ENCODE measurements at places on chromosomes 2 and 18.
A peak's percentile ranks its signal among the peaks of the same experiment; 100 is the strongest.

DNA sequence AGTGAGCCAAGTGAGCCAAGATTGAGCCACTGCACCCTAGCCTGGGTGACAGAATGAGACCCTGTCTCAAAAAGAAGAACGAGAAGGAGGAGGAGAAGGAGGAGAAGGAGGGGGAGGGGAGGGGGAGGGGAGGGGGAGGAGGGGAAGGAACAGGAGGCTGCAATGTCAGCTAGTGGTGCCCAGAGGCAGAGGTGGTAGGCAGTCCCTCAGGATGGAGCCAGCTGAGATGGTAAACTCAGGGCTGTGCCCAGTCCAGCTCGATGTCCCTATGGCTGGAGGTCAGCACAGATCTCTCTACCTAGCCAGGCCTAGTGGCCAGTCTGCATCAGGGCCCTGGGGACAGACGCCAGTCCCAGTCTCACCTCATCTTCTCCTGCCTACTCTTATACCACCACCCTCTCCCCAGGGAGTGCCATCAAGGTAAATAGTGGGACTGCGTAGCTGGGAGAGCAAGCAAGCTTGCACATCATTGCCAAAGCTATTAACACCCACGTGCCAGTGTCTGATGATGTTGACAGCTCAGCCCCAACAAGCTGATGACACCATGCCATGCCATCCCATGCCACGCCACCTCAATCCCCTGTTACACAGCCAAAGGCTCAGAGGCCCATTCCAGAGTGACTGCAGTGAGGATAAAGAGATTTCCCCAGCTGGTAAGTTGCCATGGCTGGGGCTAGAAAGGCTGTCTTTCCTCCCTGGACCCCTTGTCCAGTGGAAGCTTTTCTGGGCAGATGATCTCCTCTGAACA lies 7.6 kb upstream of the PLB1 start:
- DNase-seq = no peak

- peak; percentile 24 for DNase-seq
Measured at GRCh38 chr18:13103366-13103765, 112.2 kb downstream of the CEP192 start.

DNA sequence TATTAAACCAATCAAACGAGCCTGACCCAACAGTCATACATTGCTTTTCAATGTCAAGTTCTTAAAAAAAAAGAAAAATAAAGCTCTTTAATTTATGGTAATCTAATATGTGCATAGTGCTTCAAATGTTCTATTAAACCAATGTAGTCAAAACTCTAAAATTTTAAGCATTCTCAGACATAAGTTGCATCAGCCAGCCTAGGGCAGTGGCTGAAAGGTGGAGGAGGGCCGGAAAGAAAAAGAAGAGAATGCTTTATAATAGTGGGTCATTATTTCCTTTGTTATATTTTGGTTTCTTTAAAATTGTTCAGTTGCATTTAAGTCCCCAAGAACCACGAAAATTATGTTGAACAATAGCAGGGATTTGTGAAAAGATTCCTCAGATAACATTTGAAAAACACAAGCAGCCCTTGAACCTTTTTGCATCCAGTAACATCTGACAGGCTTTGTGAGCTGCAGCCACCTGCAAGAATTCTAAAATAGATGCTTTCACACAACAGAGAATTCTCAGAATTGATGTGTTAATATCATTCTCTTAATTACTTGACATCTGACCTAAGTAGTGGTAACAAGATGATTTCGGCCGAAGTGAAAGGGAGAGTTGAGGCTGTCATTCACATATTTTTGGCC lies 252.1 kb downstream of the CDCA7 start:
- peak; percentile 71 for DNase-seq

GRCh38 chr2:128668946-128669345 lies 350.3 kb upstream of the HS6ST1 start:
- DNase-seq = no peak

DNA sequence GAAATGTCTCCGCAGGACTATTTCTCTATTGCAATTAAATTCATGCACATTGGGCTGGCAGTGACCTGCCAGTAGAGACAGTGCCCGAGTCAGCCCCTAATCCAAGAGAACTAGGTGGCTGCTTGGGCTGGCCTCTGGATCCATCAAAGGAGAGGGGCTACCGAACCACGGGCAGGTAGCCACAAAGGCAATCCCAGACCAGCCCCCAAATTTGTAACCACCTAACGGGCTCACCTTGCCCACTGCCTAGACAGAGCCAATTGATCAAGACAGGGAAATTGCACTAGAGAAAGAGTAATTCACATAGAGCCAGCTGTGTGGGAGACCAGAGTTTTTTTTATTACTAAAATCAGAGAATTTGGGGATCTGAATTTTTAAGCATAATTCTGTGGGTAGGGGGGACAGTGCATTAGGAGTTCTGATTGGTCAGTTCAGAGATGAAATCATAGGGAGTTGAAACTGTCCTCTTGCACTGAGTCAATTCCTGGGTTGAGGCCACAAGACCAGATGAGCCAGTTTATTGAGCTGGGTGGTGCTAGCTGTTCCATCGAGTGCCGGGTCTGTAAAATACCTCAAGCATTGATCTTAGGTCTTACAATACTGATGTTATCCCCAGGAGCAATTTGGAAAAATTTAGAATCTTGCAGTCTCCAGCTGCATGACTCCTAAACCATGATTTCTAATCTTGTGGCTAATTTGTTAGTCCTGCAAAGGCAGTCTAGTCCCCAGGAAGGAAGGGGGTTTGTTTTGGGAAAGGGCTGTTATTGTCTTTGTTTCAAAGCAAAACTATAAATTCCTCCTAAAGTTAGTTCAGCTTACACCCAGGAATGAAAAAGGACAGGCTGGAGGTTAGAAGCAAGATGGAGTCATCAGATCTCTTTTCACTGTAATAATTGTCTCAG lies 260.4 kb upstream of the SP5 start:
- DNase-seq = no peak

DNA sequence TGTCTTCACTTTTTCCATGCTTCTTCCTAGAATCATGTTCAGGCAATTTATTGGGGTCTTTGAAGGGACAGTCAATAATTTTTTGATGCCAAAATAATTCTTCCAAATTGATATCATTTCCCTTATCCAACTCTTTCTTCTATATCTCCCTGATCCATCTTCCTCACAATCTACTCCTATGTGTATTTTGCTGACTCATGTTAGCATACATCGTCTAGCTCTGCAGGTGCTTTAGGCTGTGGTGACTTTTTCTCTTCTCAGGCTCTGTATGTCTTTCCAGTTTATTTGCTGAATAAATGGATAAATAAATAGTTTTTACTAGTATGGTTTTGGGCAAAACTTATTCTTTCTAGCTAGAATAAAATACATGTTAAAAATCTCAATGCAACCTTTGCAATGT lies 1650.9 kb upstream of the TMEFF2 start:
- DNase-seq = no peak

DNA sequence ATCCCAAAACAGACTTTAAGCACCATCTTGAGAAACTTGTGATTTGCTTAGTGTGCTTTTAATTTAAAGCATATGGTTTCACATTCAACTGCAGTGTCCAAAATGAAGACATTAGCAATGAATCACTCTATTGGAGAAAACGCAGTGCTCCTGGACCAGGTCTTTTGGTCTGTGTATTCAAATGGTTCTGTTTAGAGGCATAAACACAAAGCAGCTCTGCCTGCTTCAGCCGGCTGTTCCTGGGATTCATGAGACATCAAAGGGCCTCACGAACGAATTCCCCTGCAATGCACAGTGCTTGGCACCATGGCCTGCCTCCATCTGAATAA lies 117.1 kb upstream of the SP5 start:
- no peak for DNase-seq

DNA sequence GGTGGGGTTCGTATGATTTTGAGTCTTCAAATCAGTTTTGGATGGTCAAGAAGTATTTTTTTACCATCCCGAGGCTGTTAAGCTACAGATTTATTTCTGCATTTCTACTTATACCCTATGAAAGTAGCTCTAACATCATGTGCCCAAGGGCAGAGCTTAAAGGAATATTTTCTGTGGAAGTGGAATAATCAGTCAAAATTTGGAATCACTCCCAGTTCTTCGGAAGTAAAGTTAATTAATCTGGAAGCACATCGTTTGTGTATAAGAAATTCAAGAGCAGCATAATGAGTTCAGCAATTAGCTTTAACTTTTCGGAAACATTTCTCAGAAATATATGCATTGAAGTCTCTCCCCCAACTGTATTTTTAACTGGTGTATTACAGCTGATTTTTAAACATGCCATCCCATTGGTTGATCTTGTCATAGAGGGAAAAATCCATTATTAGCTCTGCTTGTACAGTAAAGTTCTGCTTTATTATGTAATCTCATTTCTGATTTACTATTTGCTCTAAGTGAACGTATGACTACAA lies 510.1 kb downstream of the DCC start:
- no peak for DNase-seq

GRCh38 chr18:5097116-5097703 lies 99.8 kb downstream of the AKAIN1 start:
- DNase-seq = no peak

GRCh38 chr2:231065966-231066365 lies 9.3 kb downstream of the PSMD1 start:
- no peak for DNase-seq

- DNase-seq = no peak
Measured at GRCh38 chr2:193201583-193201982, 1006.9 kb upstream of the TMEFF2 start.

GRCh38 chr2:46300406-46300832 lies 3.2 kb downstream of the EPAS1 start:
- DNase-seq = no peak

GRCh38 chr2:239369631-239370161 lies 31.1 kb downstream of the HDAC4 start:
- DNase-seq = peak; percentile 86

DNA sequence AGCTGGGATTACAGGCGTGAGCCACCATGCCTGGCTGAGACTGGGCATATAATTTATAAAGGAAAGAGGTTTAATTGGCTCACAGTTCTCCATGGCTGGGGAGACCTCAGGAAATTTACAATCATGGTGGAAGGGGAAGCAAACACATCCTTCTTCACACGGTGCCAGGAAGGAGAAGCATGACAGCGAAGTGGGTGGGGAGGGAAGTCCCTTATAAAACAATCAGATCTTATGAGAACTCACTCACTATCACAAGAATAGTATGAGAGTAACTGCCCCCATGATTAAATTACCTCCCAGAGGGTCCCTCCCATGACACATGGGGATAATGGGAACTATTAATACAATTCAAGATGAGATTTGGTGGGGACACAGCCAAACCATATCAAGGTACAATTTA lies 7.8 kb upstream of the LCLAT1 start:
- no peak for DNase-seq

GRCh38 chr2:170969030-170969429 lies 40.0 kb downstream of the GORASP2 start:
- no peak for DNase-seq

- no peak for DNase-seq
Measured at GRCh38 chr2:59889305-59889704, 664.1 kb downstream of the BCL11A start.

- no peak for DNase-seq
Measured at GRCh38 chr18:49933530-49934128, 120.3 kb upstream of the ACAA2 start.

- no peak for DNase-seq
Measured at GRCh38 chr2:136376211-136376610, 258.3 kb upstream of the CXCR4 start.

GRCh38 chr18:77162580-77162979 lies 30.0 kb upstream of the MBP start:
- no peak for DNase-seq
